CD4-positive, alpha-beta memory T cell (primary cell): ENCODE measurements at places on chromosomes 7 and 10. TPM values are rescaled to one million over a fixed set of nuclear protein-coding genes. Genes with fewer than 3 reads are reported as not detected.

- no peaks in the 10 kb centered on the region for H3K27me3 ChIP-seq
- H3K4me1 ChIP-seq: peaks cover 25% of the 10 kb centered on the region
- H3K4me3 ChIP-seq: peak overlapping the region; percentile 57
- H3K36me3 ChIP-seq: peaks cover 55% of the 10 kb centered on the region
- peak; percentile 72 for DNase-seq
- H3K27ac ChIP-seq: peak overlapping the region; percentile 61
Measured at GRCh38 chr7:6026011-6026819, 5.0 kb upstream of the ANKRD61 start.

GRCh38 chr7:127807340-127807739 lies 155.3 kb downstream of the SND1 start:
- H3K36me3 ChIP-seq: peaks cover 8% of the 10 kb centered on the region
- no peaks in the 10 kb centered on the region for H3K27me3 ChIP-seq
- H3K4me3 ChIP-seq: no peak overlapping the region
- H3K4me1 ChIP-seq: no peaks in the 10 kb centered on the region
- no peak overlapping the region for H3K27ac ChIP-seq

GRCh38 chr10:44173608-44173894 lies 211.3 kb downstream of the CXCL12 start:
- no peaks in the 10 kb centered on the region for H3K27me3 ChIP-seq
- no peak overlapping the region for H3K4me3 ChIP-seq
- DNase-seq: no peak
- H3K4me1 ChIP-seq: no peaks in the 10 kb centered on the region
- H3K27ac ChIP-seq: no peak overlapping the region
- no peaks in the 10 kb centered on the region for H3K36me3 ChIP-seq

- DNase-seq: no peak
- H3K4me3 ChIP-seq: no peak overlapping the region
- no peak overlapping the region for H3K27ac ChIP-seq
- H3K27me3 ChIP-seq: no peaks in the 10 kb centered on the region
- peaks cover 13% of the 10 kb centered on the region for H3K4me1 ChIP-seq
Measured at GRCh38 chr10:73802276-73802991, 9.0 kb downstream of the NDST2 start.

DNA sequence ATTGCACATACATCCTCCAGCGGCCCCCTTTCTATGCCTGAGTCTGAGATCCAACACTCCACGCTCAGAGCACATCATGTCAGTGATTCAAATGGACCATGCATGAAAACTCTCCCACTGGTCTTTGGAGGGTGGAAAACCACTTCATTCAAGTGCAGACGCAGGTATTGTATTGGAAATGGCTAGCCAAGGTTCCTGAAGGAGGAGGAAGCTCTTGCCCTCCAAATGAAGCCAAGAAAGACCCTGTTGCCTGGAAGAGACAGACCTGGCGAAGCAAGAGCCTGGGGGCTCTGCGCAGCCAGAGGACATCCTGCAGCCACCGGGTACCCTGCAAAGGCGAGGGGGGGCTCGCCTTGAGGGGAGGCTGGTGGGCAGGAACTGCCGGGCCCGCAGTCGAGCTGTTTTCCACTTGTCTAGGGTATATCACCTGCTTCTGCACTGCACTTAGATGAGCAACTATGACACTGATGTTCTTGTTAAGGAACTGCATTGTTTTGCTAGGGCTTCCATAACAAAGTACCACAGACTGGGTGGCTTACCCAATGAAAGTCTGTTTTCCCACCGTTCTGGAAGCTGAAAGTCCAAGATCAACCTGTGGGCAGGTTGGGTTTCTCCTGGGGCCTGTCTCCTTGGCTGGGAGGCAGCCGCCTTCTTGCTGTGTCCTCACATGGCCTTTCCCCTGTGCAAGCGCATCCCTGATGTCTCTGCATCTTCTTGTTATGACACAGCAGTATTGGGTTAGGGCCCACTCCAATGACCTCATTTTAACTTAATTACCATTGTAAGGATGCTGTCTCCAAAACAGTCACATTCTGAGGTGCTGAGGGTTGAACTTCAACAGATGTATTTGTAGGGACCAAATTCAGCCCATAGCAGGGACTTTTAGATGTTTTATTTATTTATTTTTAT lies 233.4 kb downstream of the ARHGAP12 start:
- no peak overlapping the region for H3K27ac ChIP-seq
- no peak for DNase-seq
- H3K4me3 ChIP-seq: no peak overlapping the region
- no peaks in the 10 kb centered on the region for H3K27me3 ChIP-seq
- no peaks in the 10 kb centered on the region for H3K36me3 ChIP-seq

GRCh38 chr7:103914147-103914899 lies 75.1 kb downstream of the RELN start:
- H3K4me1 ChIP-seq: no peaks in the 10 kb centered on the region
- no peaks in the 10 kb centered on the region for H3K27me3 ChIP-seq
- H3K36me3 ChIP-seq: no peaks in the 10 kb centered on the region
- H3K27ac ChIP-seq: no peak overlapping the region
- no peak for DNase-seq

DNA sequence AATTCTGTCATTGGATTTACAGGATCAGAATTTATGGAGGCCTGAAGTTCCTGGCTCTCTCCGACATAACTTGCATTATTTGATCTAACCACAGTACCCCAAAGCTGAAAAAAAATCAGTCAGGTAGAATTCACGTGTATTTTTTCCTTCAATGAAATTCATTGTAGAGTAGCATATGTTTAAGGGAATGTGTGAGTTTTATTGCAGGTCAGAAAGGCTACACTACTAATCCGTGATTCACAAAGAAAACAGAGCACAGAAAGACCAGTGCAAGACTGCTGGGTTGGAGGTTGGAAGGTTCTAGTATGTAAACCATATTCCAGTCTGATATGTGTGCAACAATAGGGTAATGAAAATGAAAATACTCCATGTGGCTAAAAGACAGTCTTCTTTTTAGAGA lies 247.0 kb upstream of the FERD3L start:
- no peak overlapping the region for H3K27ac ChIP-seq
- H3K4me3 ChIP-seq: no peak overlapping the region
- no peak for DNase-seq
- H3K4me1 ChIP-seq: no peaks in the 10 kb centered on the region
- H3K36me3 ChIP-seq: no peaks in the 10 kb centered on the region
- no peaks in the 10 kb centered on the region for H3K27me3 ChIP-seq

GRCh38 chr7:151607464-151607867 lies 87.8 kb upstream of the RHEB start:
- no peaks in the 10 kb centered on the region for H3K27me3 ChIP-seq
- no peak overlapping the region for H3K27ac ChIP-seq
- H3K36me3 ChIP-seq: no peaks in the 10 kb centered on the region
- H3K4me1 ChIP-seq: no peaks in the 10 kb centered on the region
- no peak for DNase-seq
- no peak overlapping the region for H3K4me3 ChIP-seq

- H3K27me3 ChIP-seq: no peaks in the 10 kb centered on the region
- H3K36me3 ChIP-seq: no peaks in the 10 kb centered on the region
- DNase-seq: no peak
- no peak overlapping the region for H3K4me3 ChIP-seq
- H3K4me1 ChIP-seq: no peaks in the 10 kb centered on the region
- H3K27ac ChIP-seq: no peak overlapping the region
Measured at GRCh38 chr7:108158776-108159175, 28.6 kb upstream of the LAMB4 start.

GRCh38 chr10:115939101-115939854 lies 333.7 kb downstream of the GFRA1 start:
- H3K36me3 ChIP-seq: no peaks in the 10 kb centered on the region
- H3K4me3 ChIP-seq: no peak overlapping the region
- no peaks in the 10 kb centered on the region for H3K27me3 ChIP-seq

GRCh38 chr10:106355450-106355849 lies 809.1 kb downstream of the SORCS1 start:
- H3K4me1 ChIP-seq: no peaks in the 10 kb centered on the region
- no peak overlapping the region for H3K4me3 ChIP-seq
- DNase-seq: no peak
- no peak overlapping the region for H3K27ac ChIP-seq

DNA sequence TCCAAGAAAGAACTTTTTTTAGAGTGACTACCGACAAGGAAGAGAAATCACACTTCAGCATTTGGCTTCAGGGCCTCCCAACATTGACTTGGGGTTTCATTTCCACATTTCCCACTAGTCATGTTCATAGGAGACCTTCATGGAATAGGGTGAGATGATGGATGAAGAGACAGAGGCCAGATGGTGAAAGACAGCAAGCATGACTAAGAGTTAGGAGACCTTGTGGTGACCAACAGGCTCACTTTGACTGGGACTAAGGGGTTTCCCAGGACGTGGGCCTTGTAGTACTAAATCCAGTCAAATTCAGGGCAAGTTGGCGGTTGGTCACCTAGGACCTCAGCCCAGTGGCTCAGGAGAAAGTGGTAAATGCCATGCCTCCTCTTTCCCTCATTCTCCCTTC lies 3.0 kb upstream of the GIMAP5 start:
- DNase-seq: no peak
- no peak overlapping the region for H3K4me3 ChIP-seq
- H3K36me3 ChIP-seq: no peaks in the 10 kb centered on the region
- H3K4me1 ChIP-seq: peaks cover 76% of the 10 kb centered on the region
- H3K27me3 ChIP-seq: no peaks in the 10 kb centered on the region

DNA sequence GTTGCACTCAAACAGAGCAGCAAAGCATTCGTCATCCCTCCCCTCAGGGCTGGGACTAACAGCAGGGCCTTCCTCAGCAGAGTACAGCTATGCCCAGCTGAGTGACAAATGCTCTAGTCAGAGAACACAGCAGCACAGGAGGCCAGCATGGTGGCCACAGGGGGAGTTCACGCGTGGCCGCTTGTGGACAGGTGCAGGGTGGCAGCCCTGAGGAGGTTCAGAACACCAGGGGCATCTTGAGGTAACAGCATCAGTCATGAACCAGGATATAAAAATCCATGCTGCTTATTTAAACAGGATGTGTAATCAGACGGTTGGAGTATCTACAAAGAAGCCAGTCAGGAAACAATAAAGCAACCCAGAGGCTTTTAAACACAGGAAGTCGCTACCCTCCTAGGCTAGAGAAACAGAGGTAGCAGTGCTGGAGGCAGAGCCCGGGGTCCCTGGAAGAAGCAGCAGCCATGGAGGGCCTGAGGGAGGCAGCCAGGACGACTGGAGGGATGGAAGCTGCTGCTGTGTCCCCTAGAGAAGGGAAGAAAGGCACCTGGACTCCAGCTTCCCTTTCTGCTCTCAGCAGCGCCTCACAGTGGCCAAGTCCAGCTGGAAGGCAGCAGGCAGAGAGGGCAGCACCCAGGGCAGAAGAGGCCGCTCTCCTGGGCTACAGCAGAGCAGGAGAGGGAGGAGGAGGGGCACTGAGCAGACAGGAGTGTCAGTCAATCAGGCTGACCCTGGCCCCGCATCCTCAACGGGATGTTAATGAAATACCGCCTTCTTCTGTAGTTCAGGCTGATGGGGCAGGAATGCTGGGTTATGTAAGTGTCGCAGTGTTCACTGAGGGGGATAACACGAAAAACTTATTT lies 70.8 kb upstream of the UCN3 start:
- H3K4me1 ChIP-seq: peaks cover 71% of the 10 kb centered on the region
- H3K36me3 ChIP-seq: no peaks in the 10 kb centered on the region
- H3K27me3 ChIP-seq: no peaks in the 10 kb centered on the region

DNA2 gene
- 7.7 TPM for total RNA-seq

C10orf53 gene
- total RNA-seq: not detected

DNAJC12 gene
- not detected for total RNA-seq

FAM25G gene
- not detected for total RNA-seq

AZGP1 gene
- not detected for total RNA-seq

SDK1 gene
- 0.26 TPM for total RNA-seq

OPALIN gene
- total RNA-seq: not detected

VAX1 gene
- not detected for total RNA-seq

CACNB2 gene
- not detected for total RNA-seq
